ENCODE measurements at places on chromosomes 2 and 18.

GRCh38 chr2:75604484-75604883, 42.1 kb upstream of the MRPL19 start:
- DNase-seq, result no peak

DNA sequence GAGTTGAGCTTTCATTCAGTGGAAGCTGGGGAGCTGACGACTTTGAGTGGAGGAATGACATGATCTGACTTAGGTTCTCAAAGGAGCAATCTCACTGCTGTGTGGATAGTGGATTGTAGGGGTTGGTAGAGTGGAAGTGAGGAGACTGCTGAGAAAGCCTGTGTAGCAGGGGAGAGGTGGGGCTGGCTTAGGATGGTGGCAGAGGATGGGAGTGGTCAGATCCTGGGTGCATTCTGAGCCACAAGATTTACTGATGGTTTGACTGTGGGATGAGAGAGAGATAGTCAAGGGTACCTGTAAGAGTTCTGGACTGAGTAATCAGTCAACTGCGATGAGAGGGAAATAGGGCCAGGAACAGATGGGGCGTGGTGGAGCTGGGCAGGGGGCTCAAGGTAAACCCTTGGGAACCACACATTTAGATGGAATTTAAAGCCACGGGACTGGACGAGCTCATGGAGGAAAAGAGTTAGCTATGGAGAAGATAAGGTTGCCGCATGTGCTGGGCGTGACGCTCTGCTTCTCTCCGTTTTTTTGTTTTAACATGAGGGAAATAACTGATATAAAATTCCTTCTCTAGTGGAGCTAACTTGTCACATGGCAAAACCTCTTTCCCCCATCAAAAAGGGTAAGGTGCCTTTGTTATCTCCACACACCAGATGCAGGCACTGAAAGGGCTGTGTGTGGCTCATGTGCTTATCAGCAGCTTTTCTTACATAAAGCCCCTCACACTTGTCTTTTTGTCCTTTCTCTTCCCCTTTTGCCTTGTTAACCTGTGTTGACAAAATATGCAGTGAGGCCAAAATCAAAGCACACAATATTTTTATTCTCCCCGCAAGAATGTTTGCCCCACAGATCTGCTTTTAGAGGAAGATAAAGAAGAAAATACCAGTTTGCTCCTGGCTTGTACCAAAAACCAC, 379.8 kb downstream of the TSN start:
- no peak for DNase-seq

DNA sequence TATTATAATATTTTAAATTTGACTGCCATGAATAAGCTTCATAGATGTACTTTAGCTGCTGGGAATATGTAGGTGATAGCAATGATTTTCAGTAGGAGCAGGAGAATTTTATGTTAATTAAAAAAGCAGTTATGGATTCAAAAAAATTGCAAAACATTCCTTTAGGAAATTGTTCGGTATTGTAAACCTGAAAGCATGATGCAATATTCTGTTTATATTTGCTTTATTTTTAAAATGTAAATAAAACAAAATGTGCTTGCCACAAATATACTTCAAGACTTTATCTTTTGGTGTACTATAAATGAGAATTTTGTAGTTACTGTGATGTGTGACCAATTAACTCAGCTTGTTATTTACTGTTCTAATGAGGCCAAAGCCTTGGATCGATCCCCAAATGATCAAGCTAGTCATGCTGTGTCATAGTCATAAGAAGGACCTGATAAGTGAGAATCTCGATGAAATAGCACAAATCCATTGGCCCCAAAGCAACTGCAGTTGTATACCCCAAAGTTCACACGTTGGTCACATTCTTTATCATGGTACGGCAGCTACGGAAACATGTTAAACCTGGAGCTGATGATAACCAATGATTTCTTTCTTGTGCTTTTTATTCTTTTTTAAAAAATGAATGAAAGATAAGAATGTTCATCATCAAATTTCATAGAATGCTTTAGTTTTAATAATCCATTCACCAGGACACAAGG, 23.6 kb upstream of the ATIC start:
- no peak for DNase-seq

DNA sequence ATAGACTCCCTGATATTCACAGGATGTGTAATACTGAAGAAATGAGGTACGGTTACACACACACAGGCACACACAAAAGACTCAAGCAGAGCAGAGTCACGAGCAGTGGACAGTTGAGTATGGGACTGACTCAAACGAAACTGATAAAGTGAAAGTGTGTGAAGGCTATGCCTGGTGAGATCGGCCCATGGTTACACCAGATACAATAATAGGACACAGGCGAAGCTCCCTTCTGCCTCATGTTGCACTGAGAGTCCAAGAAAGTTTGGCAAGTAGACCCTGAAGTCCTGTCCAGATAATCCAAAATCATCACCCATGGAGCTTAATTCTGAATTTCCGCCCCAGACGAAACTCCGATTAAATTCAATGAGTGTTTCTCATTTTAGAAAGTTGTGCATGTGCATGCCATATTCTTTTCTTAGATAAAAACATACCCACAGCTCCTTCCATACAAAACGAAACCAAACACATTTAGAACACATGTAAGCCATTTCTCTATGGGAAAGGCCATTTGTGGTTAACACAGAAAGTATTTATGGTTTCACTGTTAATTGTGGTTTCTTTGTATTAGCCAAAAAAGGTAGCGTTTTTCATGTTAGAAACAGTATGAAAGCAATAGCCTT, 567.6 kb downstream of the PLCL1 start:
- no peak for DNase-seq

- no peak for DNase-seq
Observed at GRCh38 chr2:202147775-202148174, 74.7 kb downstream of the KIAA2012 start.

GRCh38 chr2:191625016-191625415, 52.9 kb upstream of the NABP1 start:
- no peak for DNase-seq

DNA sequence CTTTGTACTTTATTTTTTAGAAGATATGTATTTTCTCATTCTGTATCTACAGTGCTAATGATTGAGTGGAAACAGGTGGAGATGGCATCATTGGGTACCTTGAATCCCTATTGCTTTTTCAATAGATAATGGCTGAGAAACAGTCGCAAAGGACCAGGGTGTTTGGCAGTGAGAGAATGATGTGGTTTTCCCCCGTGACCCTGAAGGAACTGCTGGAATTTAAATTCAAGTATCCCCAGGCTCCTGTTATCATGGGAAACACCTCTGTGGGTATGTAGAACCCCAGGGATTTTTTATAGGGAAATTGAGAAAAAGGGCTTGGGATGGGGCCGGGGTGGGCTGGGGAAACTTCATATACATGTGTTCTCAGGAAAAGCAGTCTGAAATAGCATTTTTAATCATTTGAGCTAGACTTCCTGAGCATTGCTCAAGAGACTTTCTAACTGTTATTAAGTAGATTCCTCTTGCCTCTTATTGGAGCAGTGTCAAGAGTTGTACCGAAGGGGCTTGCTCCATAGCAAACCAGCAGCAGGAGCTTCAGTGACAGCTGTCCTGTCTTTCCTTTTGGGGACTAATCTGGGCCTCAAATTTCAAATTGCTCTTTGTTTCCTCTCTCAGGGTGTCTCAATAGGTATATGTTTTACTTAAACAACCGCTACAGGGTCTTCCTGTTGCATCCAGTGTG, 18.9 kb downstream of the AOX1 start:
- no peak for DNase-seq

DNA sequence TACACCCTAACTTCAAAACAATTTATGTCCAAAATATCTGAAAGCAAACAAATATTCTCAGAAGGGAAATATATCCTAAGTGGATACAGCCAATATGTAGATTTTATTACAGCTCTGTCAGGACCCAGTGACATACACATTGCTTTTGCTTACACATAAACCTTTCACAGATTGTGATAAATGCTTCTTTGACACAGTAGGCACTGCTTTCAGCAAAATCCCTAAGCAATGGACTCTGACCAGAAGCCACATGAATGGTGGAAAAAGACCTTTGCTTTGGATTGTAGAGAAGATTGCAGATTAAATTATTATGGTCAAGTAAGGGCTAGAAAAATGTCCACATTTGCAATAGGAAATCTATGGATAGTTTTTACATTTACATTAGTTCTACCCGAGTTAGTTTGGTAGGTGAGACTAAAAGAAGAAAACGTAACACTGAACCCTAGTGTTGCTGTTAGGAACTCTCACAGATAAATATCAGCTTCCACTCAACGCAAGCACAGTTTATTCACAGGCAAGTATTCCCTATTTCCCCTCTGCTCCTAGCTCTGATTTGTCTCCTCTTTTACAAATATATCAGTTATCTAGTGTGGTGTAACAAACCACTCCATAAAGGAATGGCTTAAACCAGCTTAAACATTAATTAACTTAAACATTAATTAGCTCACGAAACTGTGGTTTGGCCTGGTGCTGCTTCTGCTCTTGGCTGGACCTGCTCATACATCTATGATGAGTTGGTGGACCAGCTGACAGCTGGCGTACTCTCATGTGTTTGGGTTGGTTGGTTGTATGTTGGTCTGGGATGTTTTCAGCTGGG, 23.6 kb upstream of the SERPINE2 start:
- no peak for DNase-seq

DNA sequence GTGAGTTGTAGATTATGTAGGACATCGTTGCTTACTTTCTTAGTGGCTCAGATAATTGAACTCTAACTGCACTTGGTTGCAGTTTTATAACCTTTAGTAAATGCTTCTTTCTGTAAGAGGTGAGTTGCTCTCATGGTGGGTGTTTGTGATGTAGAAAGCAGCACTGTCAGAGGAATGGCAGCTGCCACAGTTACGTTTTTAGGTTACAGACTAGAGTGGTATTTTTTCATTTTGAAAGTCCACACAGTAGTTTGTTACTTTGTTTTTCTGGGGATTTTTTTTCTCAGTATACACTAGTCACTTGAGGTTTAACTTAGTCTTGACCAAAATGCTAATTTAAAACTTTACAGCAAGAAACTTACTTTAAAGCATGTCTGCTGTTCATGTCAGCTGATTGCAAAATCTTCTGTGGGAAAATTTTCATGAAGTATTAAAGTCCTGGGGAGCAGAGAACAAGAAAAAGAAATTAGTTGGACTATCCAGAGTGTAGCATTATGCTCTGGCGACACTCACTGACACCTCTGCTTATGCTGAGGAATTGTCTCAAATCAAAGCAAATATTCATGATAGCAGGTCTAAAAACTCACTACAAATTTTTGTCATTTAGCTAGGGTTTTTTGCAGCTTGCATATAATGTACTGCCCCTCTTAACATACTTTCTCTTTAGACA, 14.8 kb downstream of the AFTPH start:
- no peak for DNase-seq

GRCh38 chr2:113791697-113792590, 35.5 kb upstream of the SLC35F5 start:
- DNase-seq, result no peak

DNA sequence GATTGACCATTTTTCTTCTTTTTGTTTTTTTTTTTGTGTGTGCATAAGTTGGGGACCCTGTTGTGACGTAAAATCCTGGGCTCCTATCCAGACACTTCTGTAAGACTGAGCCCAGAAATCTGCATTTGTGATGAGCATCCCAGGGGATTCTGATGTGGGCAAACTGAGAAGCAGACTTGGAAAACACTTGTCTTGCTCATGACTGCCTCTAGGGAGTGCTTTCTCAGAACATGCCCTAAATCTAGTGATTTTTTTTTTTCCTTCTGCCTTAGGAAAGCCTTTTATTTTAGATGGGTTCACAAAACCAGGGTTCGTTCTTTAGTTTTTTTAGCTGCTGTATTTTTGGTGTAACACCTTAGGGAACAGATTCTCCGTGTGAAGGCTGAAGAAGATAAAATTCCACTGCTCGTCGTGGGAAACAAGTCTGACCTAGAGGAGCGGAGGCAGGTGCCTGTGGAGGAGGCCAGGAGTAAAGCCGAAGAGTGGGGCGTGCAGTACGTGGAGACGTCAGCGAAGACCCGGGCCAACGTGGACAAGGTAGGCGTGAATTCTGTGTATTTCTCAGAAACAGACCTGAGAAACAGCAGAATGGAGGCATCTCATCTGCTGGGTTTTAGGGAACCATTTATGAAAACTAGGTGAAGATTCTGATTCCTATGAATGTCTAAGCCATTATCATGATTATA, 36.7 kb downstream of the RALB start:
- no peak for DNase-seq

DNA sequence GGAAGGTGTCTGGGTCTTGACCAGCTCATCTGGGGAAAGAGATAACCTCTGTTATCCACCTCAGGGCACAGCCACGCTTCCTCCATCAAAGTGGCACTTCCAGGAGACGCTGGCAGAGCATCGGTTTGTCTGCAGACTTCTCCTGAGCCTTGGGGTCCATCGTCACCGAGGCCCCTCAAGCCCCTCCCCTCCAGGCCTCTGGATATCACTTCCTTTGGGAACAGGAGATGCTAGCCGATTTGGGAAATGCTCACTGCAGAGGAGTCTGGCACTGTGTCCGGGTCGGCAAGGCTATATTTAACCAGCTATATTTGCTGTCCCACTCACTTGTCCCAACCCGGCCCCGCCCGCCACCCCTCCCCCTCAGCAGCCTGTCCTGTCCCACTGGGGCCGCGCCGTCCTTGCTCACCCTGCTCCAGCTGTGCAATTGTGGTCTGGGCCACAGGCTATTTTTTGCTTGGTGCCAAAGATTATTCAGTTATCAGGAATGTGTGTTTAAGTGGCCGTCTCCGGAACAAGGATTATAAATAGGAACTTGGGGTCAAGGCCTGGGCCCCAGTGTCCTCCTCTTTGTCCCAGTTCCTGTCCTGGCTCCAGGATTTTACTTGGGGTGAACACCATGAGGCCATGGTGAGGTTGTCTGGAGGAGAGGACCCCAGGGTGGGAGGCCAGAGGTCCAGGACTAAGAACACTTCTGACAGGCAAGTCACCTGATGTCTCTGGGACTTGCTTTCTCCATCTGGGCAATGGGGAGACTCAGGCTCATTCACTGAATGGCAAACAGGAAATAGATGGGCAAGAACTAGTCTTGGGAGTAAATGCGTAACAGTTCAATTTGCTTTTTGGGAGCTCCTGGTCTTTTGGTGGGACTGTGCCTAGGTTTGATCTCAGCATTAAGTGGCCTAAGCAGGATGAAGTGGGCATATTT, 263.6 kb downstream of the DYSF start:
- no peak for DNase-seq

DNA sequence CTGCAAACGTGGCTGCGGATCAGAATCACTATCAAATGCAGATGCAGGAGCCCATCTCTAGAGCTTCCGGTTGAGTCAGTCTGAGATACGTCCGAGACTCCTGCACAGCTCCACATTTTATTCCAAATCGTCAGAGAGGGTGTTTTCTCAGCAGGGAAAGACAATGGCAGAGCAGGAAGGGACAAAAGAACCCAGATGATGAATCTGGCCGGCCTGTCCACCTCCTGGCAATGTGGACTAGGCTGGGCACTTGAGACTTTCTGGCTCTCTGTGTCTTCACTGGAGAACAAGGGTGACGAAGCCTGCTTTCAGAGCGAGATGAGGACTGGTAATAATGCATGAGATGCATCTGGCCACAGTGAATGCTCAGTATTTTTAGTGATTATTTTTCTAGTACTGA, 255.9 kb upstream of the MYT1L start:
- DNase-seq, result no peak

All from SIG-M5 (cell line).